Tracheal epithelial cell (primary cell): ENCODE measurements at places on chromosomes 16 and 17. TPM values are rescaled to one million over a fixed set of nuclear protein-coding genes. Genes with fewer than 3 reads are reported as not detected.

VAT1 gene
- 94.8 and 149 TPM in 2 replicates for total RNA-seq

STUB1 gene
- 145 and 166 TPM in 2 replicates for total RNA-seq

KRT40 gene
- total RNA-seq, result not detected in 2 replicates

AOC2 gene
- 0.96 and 1.5 TPM in 2 replicates for total RNA-seq

RRAD gene
- total RNA-seq, result 62.4 and 118 TPM in 2 replicates

CCL17 gene
- not detected in 2 replicates for total RNA-seq

TP53TG3C gene
- total RNA-seq, result under 0.01 TPM in 1 of 2 replicates, not detected in the other

HAS3 gene
- total RNA-seq, result 15.6 and 35.4 TPM in 2 replicates

RPL13 gene
- 5,597 and 6,631 TPM in 2 replicates for total RNA-seq

KIF19 gene
- under 0.01 TPM in 1 of 2 replicates, not detected in the other for total RNA-seq

UBALD2 gene
- 4.7 and 5.3 TPM in 2 replicates for total RNA-seq

SP2 gene
- total RNA-seq, result 0.24 and 0.43 TPM in 2 replicates

CAPNS2 gene
- total RNA-seq, result 33.7 and 67.4 TPM in 2 replicates

SOST gene
- under 0.01 TPM in 1 of 2 replicates, not detected in the other for total RNA-seq

PPY gene
- not detected in 2 replicates for total RNA-seq

CAMTA2 gene
- 4.5 and 5.3 TPM in 2 replicates for total RNA-seq

CASKIN1 gene
- 0.43 and 0.96 TPM in 2 replicates for total RNA-seq

AGRP gene
- not detected in 2 replicates for total RNA-seq

SOCS3 gene
- 10.4 and 28.0 TPM in 2 replicates for total RNA-seq

CDRT15L2 gene
- total RNA-seq, result not detected in 2 replicates

GAS2L2 gene
- 0.24 TPM in 1 of 2 replicates, not detected in the other for total RNA-seq

YBX2 gene
- total RNA-seq, result 0.43 and 0.96 TPM in 2 replicates

SLC12A3 gene
- 0.96 TPM in 1 of 2 replicates, not detected in the other for total RNA-seq

IRF8 gene
- total RNA-seq, result 0.48 TPM in 1 of 2 replicates, not detected in the other

CA7 gene
- total RNA-seq, result not detected in 2 replicates

FOXJ1 gene
- total RNA-seq, result 0.24 TPM in 1 of 2 replicates, not detected in the other

SOX8 gene
- total RNA-seq, result not detected in 2 replicates

ST3GAL2 gene
- total RNA-seq, result 4.3 and 9.6 TPM in 2 replicates

HOXB7 gene
- total RNA-seq, result 0.21 and 1.4 TPM in 2 replicates

ACD gene
- 15.2 and 17.1 TPM in 2 replicates for total RNA-seq

CRHR1 gene
- not detected in 2 replicates for total RNA-seq

PRAC2 gene
- not detected in 2 replicates for total RNA-seq

PIK3R5 gene
- not detected in 2 replicates for total RNA-seq

BCAR1 gene
- total RNA-seq, result 33.2 and 48.2 TPM in 2 replicates

EEF2KMT gene
- total RNA-seq, result 15.3 and 19.5 TPM in 2 replicates

KRTAP9-2 gene
- not detected in 2 replicates for total RNA-seq

TNFRSF13B gene
- total RNA-seq, result 0.24 TPM in 1 of 2 replicates, not detected in the other

DNAH9 gene
- total RNA-seq, result 0.43 TPM in 1 of 2 replicates, not detected in the other

GLIS2 gene
- 1.3 and 1.4 TPM in 2 replicates for total RNA-seq
